ENCODE measurements at places on chromosomes 6 and 20.

DNA sequence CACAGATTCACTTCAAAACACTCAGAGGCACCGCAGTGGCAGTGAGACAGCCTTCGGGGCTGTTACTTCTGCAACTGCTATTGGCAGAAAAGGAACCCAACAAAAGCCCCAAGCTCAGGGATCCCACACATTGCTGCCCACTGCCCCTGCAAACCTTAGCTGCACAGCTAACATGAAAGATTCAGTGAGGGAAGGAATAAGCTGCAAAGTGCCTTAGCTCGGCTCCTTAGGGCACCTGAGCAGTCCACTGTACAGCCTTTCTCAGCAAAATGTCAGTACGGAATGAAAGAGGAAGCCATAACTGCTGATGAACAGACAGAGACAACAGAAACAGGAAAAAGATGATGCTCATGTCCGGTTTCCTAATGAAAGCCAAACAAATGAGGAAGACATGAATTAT is 179.7 kb upstream of the SHLD1 start:
- no peak for DNase-seq

DNA sequence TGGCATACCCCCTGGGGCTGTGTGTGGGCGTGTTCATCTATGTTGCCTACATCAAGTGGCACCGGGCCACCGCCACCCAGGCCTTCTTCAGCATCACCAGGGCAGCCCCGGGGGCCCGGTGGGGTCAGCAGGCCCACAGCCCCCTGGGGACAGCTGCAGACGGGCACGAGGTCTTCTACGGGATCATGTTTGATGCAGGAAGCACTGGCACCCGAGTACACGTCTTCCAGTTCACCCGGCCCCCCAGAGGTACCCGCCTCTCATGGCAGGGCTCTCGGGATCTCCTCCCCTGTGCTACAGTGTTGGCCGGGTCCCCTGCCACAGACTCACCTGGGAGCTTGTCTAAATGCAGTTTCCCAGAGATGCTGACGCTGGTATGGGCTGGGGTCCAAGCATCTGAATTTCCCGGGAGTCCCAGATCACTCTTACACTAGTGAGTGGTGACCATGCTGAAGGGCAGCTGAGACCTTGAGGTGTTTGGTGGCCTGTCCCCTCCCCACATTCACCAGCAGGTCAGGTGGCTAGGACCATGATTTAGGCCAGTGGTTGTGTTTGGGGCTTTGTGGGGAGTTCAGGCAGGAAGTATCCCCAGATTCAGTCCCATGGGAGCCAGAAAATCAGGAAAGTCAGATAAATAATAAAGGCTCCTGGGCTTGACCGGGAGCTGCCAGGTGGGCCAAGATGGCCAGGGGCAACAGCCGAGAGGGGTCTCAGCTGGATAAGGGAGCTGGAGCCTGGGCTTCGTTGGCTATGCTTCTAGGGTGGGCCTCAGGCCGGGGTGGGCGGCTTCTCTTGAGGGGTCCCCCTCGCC is 11.8 kb downstream of the ENTPD6 start:
- DNase-seq, result no peak

- no peak for DNase-seq
Measured at GRCh38 chr6:151805286-151805840, 2.1 kb upstream of the ESR1 start.

DNA sequence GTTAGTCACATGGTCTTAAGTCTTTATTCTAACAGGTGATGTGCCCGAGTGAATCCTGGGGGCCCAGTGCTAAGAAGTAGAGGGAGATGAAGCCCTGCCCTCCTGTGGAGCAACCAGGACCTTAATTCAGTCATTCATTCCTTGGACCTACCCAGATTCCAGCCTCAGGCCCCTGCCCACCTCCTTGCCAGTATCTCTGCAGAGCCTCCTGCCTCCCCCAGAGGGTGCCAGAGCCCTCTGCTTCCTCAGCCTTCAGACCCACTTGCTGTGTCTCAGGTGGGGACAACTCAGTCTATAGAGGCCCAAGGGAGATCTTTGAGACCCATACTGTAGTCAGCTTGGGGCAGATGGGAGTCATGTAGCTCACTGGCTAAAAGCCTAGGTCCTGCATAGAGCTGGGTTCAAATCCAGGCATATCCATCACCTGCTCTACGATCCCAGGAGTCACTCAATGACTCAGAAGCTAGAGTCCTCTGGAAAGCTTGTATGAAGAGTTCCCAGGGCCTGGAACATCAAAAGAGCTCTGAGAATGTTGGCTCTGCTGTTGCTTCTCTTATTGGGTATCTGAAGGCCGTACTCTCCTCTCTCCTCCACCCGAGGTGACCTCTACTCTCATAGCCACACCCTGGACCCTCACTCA is 3.9 kb upstream of the SIGLEC1 start:
- peak; percentile 46 for DNase-seq

- DNase-seq, result no peak
Measured at GRCh38 chr6:74932232-74932888, 273.5 kb downstream of the COL12A1 start.

- no peak for DNase-seq
Measured at GRCh38 chr20:61868466-61869090, 197.1 kb downstream of the TAF4 start.

DNA sequence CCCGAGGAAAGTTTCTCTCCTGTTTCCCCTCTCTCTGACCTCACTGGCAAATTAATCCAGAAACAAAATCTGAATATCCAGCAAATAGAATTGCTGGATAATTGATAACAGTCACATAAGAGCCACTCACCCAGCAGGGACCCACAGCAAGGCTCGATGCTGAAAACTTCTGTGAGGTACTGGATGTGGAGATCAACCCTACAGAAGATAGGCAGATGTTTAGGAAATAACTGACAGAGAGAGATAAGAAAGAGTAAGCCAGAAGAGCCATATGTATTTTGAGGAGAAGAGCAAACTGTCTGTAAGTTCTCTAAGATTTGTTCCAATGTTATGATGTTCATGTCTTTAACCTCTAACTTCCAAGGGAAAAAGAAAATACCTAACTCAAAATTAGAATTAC is 59.7 kb downstream of the PKHD1 start:
- DNase-seq, result no peak

DNA sequence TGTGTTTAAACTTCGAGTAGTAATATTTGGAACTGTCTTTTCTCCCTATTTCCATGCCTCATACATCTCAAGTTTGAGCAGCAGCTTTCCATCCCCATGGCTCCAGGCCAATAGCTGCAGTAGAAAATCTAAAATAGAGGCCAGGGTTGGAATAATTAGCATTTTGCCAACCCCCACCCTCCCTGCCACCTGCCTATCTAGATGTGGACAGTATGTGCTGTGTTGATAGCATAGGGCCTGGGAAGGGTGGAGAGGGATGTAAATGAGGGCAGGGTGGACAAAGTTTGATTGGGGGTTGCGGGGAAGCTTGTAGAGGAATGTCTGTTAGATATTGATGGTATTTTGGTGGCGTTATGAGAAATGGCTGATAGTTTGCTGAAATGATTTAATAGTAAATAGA is 5.6 kb downstream of the TOP1 start:
- DNase-seq, result no peak

- no peak for DNase-seq
Measured at GRCh38 chr6:84508334-84508733, 256.1 kb downstream of the TBX18 start.

DNA sequence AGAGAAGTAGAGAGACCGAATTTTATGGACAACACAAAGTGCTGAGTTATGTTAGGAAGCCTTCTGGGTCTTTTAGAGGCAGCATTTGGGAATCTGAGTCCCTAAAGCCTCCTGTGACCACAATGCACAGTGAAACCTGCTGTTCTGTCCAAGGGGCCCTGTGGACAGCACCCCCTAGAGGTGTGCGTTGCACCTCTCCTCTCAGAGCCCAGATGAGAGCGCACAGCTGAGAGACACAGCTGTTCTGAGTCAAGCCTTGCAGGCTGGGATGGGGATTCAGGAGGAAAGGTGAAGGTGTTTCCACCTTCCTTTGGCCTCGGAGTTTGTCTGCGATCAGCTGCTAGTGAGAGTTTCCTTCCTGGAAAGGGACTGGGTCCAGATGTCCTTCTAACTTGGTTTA is 13.0 kb downstream of the PCK1 start:
- no peak for DNase-seq

GRCh38 chr20:45363611-45364492 is 896 bp downstream of the SYS1 start:
- DNase-seq, result no peak

DNA sequence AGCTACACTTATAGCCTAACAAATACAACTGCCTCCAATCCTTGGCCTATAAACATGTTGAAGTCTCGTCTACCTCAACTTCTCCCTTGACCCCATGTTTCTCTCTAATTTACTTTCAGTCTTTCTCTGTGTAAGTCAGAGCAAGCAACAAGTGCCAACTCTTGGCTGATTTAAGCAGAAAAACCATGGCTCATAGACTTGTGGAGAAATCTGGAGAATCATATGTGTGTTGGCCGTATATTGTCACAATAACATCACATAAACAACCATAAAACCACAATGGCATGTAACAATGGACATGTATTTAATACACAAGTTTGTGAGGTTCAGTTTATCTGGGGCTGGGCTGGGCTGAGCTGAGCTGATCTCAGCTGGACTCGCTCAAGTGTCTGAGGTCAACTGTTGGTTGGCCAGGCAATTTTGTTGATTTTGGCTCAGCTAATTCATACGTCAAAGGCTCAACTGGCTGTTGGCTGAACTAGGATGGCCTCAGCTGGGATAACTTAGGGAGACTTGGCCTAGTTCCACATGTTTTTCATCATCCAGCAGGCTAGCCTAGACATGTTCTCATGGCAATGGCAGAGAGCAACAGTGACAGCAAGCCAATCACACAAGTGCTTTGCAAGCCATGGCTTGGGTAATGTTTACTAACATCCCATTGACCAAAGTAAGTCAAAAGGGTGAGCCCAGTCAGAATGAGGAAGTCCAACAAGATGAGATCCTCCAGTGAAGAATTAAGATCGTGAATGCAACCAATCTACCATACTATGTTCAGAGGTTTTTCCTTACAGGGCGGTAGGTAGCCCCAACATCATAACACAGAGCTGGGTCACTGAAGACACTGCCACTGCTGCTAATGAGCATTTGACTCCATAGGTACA is 12.9 kb upstream of the TBC1D22B start:
- peak; percentile 72 for DNase-seq

DNA sequence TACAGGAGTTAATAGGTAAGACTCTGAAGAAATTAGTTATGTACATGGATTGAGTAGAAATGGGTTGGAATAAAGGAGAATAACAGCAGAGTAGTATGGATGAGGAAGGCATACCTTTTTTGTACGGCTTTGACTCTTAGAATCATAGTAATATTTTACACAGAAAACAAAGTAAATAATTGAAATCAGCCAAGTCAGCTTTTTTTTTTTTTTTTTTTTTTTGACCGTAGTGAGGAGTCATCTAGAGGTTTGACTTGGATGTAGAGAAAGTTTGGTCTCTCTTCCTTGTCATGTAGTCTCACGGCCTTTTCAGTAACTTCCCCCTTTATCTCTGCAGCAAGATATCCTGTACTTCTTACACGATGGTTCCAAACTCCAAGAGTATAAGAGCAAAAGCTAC is 158.9 kb downstream of the FLRT3 start:
- DNase-seq, result no peak

- no peak for DNase-seq
Measured at GRCh38 chr20:44153636-44154043, 33.3 kb downstream of the JPH2 start.

GRCh38 chr6:83417880-83418663 is 12.8 kb downstream of the ME1 start:
- DNase-seq, result no peak

GRCh38 chr20:23532533-23532932 is 35.8 kb downstream of the CST9L start:
- DNase-seq, result no peak

GRCh38 chr6:33738153-33738552 is 8.6 kb downstream of the IP6K3 start:
- no peak for DNase-seq

- DNase-seq, result peak; percentile 76
Measured at GRCh38 chr20:57622579-57623381, 2.6 kb upstream of the ZBP1 start.

DNA sequence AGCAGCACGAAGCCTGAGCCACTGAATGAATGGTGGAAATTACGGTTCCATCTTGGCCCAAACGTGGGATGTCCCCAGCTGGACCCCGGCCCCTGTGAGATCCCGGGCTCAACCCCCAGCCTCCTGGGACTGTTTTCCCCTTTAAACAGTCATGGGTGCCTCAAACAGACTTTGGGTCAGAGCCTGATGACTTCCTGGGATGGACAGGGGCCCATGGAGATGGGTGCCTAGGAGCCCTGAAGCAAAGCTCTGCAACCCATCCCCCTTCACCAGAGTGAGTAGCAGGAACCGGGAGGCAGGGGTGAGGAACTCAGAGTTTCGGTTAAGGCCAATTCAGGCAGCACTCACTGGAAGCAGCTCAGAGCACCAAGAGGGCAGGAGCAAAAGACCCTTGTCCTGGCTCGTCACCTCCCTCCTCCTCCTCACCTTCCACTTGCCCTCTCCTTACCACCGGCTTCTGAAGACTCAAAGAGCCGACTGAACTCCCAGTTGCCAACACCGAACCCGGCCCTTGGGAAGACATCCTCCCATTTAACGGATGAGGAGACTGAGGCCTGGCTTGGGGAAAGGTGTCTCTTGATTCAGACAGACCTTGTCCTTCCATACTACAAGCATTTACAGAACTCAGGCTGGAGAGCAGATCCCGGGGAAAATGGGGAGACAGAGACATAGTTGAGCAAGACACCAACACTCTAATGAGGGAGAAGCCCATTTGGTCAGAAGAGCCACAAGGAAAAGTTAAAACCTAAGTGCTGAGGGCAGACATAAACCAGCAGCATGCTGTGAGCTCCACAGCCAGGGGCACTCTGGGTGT is 14.9 kb upstream of the TLDC2 start:
- DNase-seq, result no peak

GRCh38 chr6:131488780-131489179 is 84.2 kb upstream of the ARG1 start:
- DNase-seq, result no peak

DNA sequence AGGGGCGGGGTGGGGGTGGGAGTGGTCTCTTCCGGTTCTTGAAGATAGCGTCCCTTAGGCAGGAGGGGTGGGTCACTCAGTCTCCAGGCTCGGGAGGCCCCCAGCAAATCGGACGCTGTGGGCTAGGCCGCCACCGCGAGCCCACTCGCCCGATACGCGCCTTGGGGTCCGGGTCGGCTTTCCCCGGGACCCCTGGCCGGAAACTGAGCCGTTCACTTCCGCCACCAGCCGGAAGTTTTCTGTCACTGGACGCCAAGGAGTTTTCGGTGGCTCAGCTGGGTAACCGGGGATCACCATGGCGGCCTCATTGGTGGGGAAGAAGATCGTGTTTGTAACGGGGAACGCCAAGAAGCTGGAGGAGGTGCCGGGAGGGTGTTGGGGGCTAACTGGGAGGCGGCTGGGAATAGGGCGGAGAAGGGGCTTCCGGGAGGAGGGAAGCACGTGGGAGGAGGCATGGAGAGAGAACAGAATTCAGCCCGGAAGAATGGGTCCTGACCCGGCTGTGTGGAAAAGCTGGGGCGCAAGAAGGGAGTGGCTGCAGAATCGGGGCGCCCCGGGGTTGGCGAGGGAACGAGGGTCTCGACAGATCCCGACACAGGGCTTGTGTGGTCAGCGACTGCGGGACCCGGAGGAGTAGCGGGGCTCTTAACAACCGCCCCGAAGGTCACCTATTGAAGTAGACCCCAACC is at the start of gene ITPA:
TSS of gene ITPA (plus strand) at position 242 of the 689 bp plus-strand sequence. CDS start at position 296, 54 bp downstream.
- peak; percentile 59 for DNase-seq

Measured in lower lobe of right lung (tissue), 2 donors.